ENCODE measurements at places on chromosomes 7 and 10.

GRCh38 chr10:33887188-33887587 lies 552.7 kb upstream of the NRP1 start:
- DNase-seq, result no peak

- DNase-seq, result no peak
Observed at GRCh38 chr7:143394068-143394467, 12.9 kb downstream of the ZYX start.

- no peak for DNase-seq
Observed at GRCh38 chr7:15113752-15114151, 211.2 kb upstream of the DGKB start.

GRCh38 chr7:66099551-66100407 lies 14.9 kb upstream of the CRCP start:
- DNase-seq, result peak; percentile 75

- no peak for DNase-seq
Observed at GRCh38 chr10:127364034-127364433, 167.6 kb upstream of the INSYN2A start.

GRCh38 chr10:106089855-106090254 lies 1074.7 kb downstream of the SORCS1 start:
- DNase-seq, result no peak

DNA sequence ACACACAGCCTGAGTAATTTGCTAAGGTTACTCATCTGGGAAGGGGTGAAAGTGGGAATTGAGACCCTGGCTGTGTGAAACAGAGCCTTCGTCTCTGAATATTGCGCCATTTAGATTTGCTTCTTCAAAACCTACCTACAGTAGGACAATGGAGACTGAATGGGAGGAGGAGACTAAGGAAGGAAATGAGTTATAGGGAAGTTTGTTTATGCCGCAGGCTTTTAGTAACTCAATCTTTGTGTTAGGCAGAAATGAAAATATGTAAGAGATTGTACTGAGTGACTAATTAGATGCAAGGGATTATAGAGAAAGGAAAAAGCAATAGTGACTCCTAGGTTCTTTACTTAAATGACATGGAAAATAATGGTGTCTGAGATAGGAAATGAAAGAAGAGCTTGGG lies 80.2 kb downstream of the KCND2 start:
- DNase-seq, result no peak

- no peak for DNase-seq
Observed at GRCh38 chr7:6416516-6417145, 31.1 kb downstream of the DAGLB start.

DNA sequence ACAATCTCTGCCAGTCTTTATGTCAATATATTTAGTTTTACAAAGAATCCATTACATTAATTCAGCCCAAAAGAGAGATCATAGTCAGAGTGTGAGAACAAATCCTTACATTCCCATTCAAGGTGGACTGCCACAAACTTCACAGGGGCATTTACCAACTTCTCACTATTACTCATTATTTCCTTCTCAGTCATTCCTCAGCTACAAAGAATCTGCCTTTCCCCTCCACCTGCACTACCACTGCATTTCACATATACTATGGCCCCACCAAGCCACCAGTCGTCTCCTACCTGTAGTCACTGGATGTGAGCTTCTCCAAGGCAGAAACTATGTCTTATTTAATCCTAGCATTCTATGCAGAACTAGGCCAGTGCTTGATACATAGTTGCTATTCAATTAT lies 94.3 kb downstream of the USP6NL start:
- DNase-seq, result no peak

DNA sequence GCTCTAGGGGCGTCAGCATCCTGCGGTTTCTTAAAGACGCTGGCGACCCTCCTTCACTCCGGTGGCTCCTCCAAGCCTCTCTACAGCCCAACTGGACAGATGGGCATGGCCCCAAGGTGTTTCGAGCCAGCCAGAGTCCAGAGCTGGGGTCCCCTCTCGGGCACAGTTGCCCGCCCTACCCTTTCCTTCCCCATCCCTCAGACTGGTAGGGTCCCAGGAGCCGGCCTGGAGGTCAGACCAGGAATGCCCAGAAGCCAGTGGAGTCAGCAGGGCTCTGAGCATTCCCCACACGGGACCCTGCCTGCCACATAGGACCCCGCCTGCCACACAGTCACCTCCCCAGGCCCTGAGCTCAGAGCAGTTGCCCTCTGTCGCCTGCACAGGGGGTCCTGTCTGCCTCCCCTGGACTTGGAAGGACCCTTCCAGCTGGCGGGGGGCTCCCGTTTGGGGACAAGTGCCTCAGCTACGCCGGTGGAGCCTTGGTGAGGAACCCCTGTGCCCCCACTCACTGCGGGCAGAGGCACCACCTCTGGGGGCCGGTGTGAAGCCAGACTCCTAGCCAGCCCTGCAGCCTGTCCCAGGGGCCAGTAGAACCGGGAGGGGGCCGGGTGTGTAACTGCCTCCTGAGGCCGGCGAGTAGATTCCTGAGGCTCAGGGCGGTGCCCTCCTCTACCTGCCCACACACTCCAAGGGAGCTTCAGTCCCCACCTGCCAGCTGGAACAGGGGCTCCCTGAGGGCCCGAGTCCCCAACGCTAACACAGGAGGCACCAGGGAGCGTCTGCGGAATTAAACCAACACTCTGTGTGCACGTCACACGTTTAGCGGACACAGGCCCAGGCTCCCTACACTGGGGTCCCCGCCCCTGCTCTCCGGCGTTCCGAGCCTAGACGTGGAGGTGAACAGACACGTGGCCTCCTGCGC lies 19.4 kb upstream of the PDGFA start:
- DNase-seq, result no peak

DNA sequence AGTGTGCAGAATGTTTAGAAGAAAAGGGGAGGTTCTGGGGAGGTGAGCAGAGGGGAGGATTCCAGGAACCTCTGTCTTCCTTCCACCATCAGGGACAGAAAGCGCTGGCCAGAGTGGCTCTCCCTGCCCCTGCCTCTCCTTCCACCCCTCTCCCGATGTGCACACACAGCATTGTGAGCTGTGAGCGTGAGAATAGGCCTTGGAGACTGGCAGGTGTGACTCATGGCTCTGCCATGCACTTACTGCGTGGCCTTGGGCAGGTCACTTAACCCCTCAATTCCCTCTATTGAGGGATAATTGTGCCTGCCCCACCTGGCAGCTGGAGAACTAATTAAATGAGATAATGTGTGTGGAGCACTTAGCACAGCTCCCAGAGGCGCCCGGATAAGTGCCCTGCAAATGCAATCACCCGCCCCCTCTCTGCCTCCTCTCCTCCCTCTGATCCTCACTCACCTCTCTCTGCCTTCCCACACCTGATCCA lies 115.4 kb downstream of the ZMIZ1 start:
- DNase-seq, result no peak

- no peak for DNase-seq
Observed at GRCh38 chr10:46239247-46239646, 47.5 kb upstream of the ANTXRL start.

DNA sequence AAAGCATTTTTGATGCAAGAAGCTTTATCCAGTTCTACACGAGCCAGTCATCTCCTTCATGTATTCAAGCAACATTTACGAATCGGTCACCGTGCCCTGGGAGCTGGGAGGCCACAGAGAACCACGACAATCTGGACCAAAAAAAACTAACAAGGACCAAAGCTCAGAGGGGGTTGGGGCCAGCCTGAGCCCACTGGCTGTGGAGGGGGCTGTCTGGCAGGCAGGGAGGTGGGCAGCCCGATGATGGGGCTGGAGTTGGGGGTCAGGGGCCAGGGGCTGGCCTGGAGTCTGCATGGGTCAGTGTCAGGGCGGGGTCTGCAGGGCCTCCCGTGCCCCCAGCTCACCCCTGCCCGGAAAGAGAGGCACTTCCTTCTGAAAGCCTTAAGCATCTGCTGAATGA lies 12.5 kb upstream of the GRIFIN start:
- DNase-seq, result no peak

- no peak for DNase-seq
Observed at GRCh38 chr7:95502403-95502802, 16.7 kb downstream of the ASB4 start.

DNA sequence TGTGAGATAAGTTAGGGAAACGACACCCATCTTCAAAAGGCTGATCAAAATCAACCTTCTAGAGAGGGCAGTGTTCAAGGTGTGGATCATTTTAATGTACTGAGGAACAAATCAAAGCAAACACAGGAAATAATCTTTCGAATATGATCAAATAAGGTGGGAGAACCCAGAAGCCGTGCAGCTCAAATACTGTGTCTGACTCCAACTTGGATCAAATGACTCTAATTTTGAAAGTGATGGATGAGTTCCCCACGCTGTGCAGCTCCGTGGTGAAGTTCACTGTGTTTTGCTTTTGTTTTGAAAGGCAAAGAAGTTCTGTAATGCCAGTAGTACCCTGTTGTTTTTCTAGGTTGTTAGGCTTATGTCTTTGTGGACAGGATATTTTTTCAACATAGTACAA lies 250.9 kb downstream of the SFMBT2 start:
- no peak for DNase-seq

DNA sequence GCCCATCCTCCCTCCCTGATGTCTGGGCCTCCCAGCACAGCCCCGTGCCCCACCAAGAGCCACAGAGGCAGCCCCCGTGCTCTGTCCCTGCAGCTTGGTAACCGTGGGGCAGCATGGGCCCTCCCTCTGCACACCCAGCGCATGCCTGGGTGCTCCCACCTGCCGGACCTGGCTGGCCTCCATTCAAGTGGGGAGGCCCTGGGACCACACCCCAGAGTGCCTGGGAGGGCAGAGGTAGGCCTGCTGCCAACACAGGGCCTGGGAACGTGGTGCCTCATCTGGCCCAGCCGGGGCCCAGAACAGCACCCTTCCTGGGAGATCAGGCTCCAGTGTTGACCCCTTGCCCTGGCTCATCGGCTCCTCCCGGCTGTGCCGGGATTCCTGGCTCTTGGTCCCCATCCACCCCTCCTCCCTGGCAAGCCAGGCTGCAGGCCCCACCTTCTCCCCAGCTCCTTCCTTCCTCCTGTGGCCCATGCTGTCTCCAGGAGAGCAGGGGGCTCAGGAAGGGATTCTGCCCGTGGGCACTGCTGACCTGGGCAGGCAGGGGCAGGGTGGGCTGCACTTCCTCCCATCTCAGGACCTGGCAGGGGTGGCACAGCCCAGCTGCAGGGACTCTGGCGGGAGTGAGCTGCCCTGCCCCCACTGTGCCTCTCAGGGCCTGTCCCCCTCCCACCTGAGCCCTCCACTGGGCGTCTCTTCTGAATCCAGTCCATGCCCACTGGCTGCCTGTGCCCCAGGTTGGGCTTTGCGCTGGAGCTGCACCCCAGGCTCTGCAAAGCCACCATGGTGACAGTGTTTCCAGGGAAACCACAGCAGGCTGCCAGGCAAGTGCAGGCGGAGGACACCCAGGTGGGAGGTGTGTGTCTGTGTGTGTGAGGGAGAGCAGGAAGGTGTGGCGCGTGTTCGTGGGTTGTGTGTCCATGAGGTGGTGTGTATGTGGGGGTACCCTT lies 32.6 kb downstream of the PWWP2B start:
- peak; percentile 85 for DNase-seq

DNA sequence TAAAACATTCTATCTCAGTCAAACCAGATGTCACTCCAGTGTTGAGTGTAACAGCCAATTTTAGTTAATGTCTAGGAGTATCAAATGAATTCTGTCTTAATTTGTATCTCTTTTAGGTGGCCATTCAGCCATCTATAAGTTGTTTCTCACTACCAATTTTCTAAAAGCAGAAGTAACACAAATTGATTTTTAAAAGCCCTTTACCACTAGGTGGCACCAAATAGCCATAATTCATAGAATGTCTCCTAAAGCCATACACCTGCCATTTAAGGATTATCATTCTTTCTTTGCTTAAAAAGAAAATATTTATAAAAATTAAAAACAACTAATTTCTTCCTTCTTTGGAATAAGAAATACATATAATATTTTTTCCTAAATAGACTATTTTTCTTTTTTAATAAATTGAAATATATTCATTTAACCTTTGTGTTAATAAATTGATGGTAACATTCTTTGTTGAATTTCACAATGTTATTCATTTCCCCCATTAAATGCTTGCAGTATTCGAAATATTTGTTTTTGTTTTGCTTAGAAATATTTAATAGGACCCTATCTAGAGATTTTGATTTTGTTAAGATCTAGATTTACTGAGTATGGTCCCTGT lies 107.8 kb upstream of the PPP1R3A start:
- peak; percentile 55 for DNase-seq

DNA sequence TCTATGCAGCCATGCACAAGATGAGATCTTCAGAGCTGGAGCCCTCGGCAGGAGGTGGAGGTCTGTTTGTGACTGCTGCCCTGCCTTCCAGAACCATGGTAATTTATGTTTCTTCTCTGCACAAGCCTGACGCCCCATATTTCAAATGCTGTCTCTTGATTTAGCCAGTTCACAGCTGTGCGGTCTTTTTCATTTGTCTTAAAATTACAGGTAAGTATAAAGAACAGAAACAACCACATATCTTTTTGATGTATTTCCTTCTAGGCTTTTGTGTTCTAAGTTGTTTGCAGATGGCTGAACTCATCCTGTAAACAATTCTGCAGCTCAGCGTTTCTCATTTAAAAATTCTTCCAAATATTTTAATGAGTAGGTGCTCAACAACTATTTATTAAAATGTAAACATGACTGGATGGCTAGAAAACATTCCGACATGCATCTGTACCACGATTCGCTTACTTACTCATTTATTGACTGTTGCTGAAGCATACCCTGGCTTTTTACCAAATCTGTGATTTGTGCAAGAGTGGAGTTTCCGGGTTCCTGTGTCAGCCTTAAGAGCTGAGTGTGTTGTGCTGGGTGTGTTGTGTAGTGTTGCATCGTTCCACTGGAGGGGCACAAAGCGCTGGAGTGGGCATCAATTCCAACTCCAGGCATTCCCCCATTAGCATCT lies 58.9 kb downstream of the PIP4K2A start:
- DNase-seq, result no peak

DNA sequence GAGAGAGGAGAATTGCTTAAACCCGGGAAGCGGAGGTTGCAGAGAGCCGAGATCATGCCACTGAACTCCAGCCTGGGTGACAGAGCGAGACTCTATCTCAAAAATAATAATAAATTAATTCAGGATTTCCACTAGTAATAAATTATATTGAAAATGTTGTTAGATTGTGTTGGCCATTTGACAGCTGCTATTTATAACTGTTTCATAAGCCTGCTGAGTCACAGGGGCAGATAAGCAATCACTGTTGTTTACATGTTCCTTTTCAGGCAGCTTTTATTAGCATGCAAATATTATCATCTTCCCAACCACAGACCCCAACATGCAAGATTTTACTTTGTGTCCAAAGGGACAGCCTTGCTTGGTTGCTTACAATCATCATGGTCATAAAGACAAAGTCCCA lies 49.5 kb upstream of the ZNF138 start:
- no peak for DNase-seq

DNA sequence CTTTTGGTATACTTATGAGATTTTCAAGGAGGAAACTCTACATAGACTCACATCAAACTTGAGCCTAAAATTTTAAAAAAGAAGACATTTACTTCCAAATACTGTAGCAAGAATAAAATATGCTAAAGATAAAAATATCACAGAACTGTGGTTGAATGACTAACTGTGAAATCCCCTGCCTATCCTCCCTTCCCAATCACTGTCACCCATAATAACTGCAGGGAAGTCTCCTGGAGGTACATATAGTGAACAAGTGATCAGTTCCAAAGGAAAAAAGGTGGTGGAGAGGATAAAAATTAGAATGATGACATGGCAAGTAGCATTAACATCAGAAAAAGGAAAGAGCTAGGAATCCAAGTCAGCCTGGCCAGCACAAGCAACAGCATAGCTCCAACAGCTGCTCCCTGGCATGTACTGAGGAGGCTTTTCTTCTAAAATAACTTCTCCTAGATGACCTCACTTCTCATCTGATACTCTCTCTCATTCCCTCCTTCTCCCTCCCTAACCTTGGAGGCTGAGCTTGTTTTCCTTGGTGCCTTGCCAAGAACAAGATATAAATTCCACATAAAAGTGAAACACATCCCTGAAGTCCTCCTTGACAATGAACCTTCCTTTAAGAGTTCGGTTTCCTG lies 124.0 kb downstream of the IQUB start:
- no peak for DNase-seq

GRCh38 chr10:120131183-120131582 lies 238.7 kb downstream of the SEC23IP start:
- no peak for DNase-seq

Measured in DMS153 (cell line).